ENCODE measurements at places on chromosomes 11 and 22. TPM values are rescaled to one million over a fixed set of nuclear protein-coding genes. Genes with fewer than 3 reads are reported as not detected.

DNA sequence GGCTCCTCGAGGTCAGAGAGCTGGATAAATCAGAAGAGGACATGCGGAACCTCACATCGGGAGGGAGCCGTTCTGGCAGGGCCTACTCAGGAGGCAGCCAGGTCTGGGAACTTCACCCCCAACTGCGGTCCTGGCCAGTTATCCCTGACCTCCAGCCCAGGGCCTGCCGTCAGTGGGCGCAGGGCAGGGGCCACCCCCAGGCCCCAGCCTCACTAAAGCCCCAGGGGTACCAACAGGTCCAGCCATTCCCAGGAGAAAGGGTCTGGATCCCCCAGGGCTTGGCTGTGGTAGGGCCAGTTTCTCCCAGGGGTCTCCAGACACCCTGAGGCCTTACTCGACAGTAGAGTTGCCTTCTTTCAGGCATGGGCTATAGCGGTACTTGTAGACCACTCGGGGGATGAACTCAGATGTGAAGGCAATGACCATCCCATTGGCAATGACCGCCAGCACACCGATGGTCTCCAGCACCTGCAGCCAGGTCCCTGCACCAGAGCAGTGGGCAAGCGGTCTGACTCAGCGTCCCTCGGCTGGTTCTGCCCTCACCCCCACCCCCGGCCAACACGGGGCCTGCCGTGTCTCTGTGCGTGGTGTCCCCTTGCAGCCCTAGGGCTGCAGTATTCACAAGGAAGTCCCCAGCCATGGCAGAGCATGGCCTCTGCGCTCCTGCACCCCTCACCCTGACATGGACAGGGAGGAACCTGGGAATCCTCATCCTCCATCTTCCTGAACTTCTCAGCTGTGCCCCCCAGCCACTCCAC, 4.6 kb upstream of the SIGIRR start:
- no peaks in the 10 kb centered on the region for H3K36me3 ChIP-seq
- peak; percentile 10 for DNase-seq
- peaks cover 21% of the 10 kb centered on the region for H3K4me1 ChIP-seq
- H3K27me3 ChIP-seq: peaks cover 13% of the 10 kb centered on the region
- H3K27ac ChIP-seq: no peak overlapping the region
- no peak overlapping the region for H3K4me3 ChIP-seq

GRCh38 chr11:86800076-86800959, at the start of gene PRSS23:
Gene PRSS23, plus strand, starts transcription at chr11:86800542. Its CDS starts 7,102 bp downstream, at chr11:86807644.
- H3K27me3 ChIP-seq: peaks cover 39% of the 10 kb centered on the region
- no peak within 1 kb of the TSS for H3K27ac ChIP-seq

DNA sequence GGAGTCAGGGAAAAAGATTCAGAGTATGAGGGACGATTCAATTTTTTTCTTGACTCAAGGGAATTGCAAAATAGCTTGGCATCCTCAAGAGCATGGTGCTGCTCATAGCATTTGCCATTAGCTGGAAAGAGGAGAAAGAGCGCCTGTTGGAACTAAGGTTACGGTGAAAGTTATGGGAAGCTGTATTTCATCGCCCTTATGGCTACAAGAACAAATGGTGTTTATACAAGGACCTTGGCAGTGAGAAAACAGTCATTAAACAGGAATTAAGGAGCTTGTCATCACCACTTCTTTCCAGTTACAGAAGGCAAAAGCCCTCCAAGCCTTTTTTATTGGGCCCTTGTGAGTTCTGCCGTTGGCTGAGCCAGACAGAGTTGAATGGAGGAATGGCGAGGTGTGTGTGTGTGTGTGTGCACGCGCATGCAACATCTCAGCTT, 74.2 kb downstream of the ALX4 start:
- DNase-seq: no peak
- H3K4me1 ChIP-seq: no peaks in the 10 kb centered on the region
- H3K4me3 ChIP-seq: no peak overlapping the region
- peaks cover 6% of the 10 kb centered on the region for H3K36me3 ChIP-seq
- no peaks in the 10 kb centered on the region for H3K27me3 ChIP-seq
- peak overlapping the region; percentile 59 for H3K27ac ChIP-seq

GRCh38 chr11:13000721-13001120, 8.4 kb upstream of the RASSF10 start:
- no peak for DNase-seq
- H3K36me3 ChIP-seq: peaks cover 22% of the 10 kb centered on the region
- H3K4me1 ChIP-seq: peaks cover 20% of the 10 kb centered on the region
- no peak overlapping the region for H3K27ac ChIP-seq

DNA sequence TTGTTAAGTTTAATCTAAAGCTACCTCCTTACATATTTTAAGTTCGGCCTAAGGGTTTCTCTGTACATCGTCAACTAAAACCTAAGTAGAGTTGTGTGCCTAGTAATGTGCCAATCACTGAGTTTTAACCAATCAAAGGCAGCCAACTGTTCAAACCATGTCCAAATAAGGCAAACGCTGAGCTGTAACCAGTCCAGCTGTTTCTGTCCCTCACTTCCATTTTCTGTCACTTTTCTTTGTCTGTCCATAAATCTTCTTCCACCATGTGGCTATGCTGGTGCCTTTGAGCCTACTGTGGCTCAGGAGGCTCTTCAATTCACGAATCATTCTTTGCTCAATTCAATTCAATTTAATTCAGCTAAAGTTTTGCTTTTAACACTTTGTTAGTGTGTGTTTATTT, 13.9 kb upstream of the ATXN10 start:
- H3K36me3 ChIP-seq: no peaks in the 10 kb centered on the region
- no peaks in the 10 kb centered on the region for H3K27me3 ChIP-seq
- no peak overlapping the region for H3K4me3 ChIP-seq

DNA sequence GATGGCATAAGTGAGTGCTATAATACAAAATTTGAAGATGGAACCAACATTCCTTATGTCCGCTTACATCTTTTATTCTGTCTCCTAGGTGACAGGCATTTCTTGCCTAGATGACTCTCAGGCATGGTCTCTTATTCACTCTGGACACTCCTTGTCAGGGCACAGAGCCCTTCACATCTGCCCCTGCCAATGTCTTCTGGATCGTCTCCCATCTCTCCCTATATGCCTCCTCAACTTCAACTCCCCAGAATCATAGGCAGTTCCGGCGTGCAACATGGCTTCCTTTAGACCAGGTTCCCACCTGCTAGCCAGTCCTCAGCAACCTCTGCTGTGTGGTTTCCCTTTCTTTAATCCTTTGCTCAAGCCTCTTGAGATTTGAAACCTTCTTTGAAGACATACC, 300.9 kb downstream of the TENM4 start:
- H3K4me1 ChIP-seq: no peaks in the 10 kb centered on the region
- H3K36me3 ChIP-seq: peaks cover 5% of the 10 kb centered on the region
- no peak overlapping the region for H3K4me3 ChIP-seq
- H3K27me3 ChIP-seq: no peaks in the 10 kb centered on the region
- peak overlapping the region; percentile 0 for H3K27ac ChIP-seq

DNA sequence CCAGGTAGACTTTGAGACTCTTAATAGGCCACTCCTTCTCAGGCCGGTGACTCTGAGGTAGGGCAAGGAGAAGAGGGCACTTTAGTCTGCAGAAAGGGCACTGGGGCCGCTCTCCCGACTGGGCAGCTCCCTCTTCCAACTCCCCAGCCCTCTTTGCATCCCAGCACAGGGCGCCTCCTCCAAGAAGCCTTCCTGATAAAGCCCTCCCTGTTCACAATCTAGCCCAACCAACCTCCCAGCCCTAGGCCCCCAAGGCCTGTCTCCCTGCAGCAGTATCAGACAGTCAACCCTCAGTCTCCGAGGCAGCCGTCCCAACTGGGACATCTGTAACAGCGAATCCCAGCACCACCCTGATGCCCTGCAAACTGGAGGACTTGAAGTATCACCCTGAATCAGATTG, 14.3 kb upstream of the PDE2A start:
- H3K4me3 ChIP-seq: no peak overlapping the region
- no peaks in the 10 kb centered on the region for H3K4me1 ChIP-seq
- H3K36me3 ChIP-seq: peaks cover 9% of the 10 kb centered on the region
- no peak for DNase-seq
- no peak overlapping the region for H3K27ac ChIP-seq
- H3K27me3 ChIP-seq: no peaks in the 10 kb centered on the region

DNA sequence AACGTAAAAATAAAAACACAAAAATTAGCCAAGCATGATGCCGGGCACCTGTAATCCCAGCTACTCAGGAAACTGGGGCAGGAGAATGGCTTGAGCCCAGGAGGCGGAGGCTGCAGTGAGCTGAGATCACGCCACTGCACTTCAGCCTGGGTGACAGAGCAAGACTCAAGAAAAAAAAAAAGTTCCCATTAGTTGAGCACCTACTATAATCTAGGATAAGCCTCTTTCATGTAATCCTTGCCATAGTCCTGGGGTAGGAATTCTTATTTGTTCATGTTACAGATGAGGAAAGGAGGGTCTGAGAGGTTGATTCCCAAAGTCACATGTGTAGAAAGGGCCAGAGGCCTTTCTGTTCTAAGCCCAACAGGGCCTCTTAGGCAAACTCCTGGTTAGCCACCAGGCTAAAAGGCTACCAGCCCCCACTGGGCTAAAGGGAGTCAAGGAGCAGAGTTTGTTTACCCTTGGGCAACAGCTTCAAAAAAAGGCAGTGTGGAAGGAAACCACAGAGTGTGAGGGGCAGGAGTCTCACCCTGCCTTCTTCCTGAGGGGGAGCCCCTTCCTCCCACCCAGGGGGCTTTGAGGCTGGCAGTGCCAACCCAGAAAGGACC, 21.6 kb upstream of the CSNK1E start:
- no peak overlapping the region for H3K27ac ChIP-seq
- peak; percentile 18 for DNase-seq
- no peak overlapping the region for H3K4me3 ChIP-seq
- no peaks in the 10 kb centered on the region for H3K36me3 ChIP-seq
- H3K4me1 ChIP-seq: peaks cover 23% of the 10 kb centered on the region

GRCh38 chr22:20436307-20436767, 1.3 kb downstream of the SCARF2 start:
- peak; percentile 70 for DNase-seq
- H3K36me3 ChIP-seq: no peaks in the 10 kb centered on the region
- H3K4me3 ChIP-seq: peak overlapping the region; percentile 92
- peaks cover 27% of the 10 kb centered on the region for H3K4me1 ChIP-seq
- peaks cover 67% of the 10 kb centered on the region for H3K27me3 ChIP-seq

GRCh38 chr11:3644817-3645235, at the start of gene ART1:
Gene ART1, plus strand, starts transcription at chr11:3645128. Its CDS starts 14,086 bp downstream, at chr11:3659214.
- peaks cover 47% of the 10 kb centered on the region for H3K27me3 ChIP-seq
- no peak for DNase-seq
- H3K4me1 ChIP-seq: peaks cover 13% of the 10 kb centered on the region
- H3K27ac ChIP-seq: no peak within 1 kb of the TSS

- H3K4me3 ChIP-seq: no peak overlapping the region
- peaks cover 52% of the 10 kb centered on the region for H3K4me1 ChIP-seq
- no peak overlapping the region for H3K27ac ChIP-seq
- no peak for DNase-seq
Observed at GRCh38 chr11:93494357-93494756, 48.8 kb downstream of the SMCO4 start.

GRCh38 chr11:123448823-123449222, 18.8 kb downstream of the GRAMD1B start:
- H3K36me3 ChIP-seq: peaks cover 10% of the 10 kb centered on the region
- H3K27ac ChIP-seq: peak overlapping the region; percentile 14
- no peak overlapping the region for H3K4me3 ChIP-seq

DNA sequence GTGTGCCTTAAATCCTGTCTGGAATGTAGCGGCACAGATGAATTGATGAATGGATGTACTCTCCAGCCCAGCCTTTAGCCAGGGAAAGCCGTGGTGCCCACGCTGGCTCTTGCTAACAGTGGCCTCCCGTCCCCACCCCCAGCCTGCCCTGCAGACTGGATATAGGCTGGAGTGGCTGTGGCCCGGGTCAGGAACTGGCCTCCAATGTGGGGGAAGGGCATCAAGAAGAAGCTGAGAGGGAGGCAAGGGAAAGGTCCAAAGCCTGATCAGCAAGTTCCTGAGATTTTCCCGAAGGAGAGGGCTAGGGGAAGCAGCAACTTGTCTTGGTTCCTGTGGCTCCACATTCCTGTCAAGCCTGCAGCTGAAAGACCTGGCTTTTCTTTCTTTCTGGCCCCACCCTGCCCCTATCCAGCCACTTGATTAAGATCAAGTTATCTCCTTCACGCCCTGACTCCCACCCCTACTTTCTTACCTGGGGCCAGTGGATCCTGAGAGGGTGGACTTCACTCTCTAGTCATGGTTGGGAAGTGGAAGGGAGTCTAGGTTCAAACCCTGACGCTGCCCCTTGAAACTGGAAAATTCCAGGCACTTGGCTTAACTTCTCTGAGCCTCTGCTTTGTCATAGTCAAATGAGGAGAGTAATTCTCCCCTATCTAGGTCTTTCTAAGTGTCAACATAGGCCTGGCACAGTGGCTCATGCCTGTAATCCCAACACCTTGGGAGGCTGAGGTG, 11.0 kb upstream of the MICALL1 start:
- no peaks in the 10 kb centered on the region for H3K27me3 ChIP-seq
- H3K4me3 ChIP-seq: no peak overlapping the region
- peaks cover 51% of the 10 kb centered on the region for H3K4me1 ChIP-seq
- peak; percentile 41 for DNase-seq

DNA sequence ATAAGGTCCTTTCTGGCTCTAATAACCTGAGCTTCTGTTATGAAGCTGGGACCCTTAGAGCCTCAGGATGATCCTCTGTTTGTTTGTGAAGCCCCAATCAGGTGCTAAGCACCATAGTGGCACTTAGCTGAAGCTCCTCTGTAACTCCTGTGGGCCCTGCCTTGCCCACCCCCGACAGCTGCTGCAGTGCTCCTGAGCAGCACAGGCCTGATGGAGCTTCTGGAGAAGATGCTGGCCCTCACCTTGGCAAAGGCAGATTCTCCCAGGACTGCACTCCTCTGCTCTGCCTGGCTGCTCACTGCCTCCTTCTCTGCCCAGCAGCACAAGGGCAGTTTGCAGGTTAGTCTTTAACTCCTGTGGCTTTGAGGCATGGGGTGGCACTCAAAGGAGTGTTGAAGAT, 19.0 kb upstream of the CCDC134 start:
- DNase-seq: no peak
- H3K27ac ChIP-seq: no peak overlapping the region
- no peaks in the 10 kb centered on the region for H3K36me3 ChIP-seq
- H3K4me3 ChIP-seq: no peak overlapping the region
- peaks cover 7% of the 10 kb centered on the region for H3K27me3 ChIP-seq
- H3K4me1 ChIP-seq: peaks cover 6% of the 10 kb centered on the region

DNA sequence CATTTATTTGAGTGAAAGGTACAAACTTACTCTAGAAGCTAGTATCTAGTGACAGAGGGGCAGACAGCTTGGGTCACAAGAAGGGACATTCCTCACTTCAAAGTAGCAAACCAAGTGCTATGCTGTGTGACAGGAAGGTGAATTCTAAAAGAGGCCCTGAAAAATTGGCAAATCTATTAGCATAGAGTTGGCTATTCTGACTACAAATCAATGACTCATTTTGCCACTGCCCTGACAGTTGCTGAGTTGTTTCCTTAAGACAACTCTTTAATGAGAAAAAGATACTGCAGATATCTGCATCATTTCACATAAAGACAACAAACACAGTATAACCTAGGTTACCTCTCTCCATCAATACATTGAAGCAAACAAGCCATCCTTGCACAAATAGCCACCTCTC, 524.0 kb upstream of the LRRC4C start:
- H3K27me3 ChIP-seq: no peaks in the 10 kb centered on the region
- H3K27ac ChIP-seq: no peak overlapping the region

LRP4 gene
- 27.6 TPM for total RNA-seq

BCL2L13 gene
- 36.4 TPM for total RNA-seq

RPL27A gene
- 1,198 TPM for total RNA-seq

SYT13 gene
- total RNA-seq: 15.1 TPM

MMP13 gene
- not detected for total RNA-seq

Measured in WTC11 (cell line).